ENCODE measurements at places on chromosomes 3 and 15.
A peak's percentile ranks its signal among the peaks of the same experiment; 100 is the strongest.

DNA sequence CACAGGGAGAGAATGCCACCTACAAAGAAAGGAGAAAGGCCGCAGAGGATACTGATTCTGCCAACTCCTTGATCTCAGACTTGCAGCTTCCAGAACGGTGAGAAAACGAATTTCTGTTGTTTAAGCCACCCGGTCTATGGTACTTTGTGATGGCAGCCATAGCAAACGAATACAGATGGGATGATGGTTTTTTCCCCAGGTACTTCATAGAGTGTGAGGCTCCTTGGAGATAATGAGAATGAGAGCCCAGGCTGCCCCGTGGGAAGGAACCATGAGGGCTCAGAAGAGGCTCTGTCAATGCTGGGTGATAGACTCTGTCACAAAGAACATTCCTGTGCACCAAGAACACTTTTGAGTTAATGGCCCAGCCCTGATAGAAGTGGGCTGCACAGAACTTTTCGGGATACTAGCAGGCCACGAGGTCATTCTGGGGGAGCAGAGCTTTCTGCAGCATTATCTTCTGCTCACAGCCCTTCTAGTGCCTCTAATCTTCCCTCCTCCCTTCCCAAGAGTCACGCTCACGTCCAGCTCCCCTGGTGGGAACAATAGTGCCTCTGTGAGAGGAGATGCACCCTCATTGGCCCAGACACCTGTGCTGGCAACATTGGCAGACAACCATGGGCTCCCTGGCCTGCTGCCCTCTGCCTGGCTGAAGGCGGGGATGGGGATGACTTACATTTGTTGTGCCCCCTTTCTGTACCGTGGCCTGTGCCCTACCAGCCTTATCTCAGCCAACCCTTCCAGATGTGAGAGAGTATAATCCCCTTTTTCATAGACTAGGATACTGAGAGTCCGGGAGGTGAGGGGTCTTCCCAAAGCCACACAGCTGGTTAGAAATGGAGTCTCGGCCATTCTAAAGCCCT lies 5.2 kb upstream of the RLBP1 start:
- no peak for DNase-seq

- no peak for DNase-seq
Observed at GRCh38 chr3:131549340-131549739, 46.6 kb upstream of the MRPL3 start.

DNA sequence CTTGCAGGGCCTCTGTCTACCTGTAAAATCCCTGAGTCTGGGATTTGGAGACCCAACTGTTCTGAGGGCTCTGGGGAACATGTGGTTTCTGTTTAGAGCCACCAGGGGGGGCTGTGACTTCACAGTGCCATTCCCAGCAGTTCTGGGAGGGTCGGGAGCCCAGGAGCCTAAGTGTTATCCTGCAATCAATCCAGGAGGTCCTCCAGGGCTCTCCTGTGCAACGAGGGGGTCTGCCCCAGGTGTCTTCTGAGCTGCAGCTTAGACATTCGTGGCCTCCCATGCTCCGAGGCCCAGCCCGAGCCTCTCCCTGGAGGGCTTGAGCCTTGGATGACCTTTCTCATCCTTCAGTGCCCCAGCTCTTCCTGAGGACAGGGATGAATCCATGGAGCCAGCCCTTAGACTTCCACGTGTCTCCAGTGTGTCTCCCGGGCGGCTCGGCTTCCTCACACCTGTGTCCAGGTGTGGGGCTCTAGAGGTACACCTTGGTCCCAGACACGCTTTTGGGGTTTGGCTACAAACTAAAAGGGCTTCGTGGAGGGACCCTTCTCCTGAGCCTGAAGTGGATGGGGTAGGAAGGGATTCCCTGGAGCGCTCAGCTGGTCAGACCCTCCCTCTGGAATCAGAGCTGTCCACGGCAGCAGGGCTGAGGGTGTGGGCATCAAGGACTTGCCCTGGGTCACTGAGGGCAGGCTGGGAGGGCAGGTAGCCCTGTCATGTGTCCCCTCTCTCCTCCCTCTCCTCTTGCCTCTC lies 20.3 kb upstream of the ABTB1 start:
- DNase-seq = peak; percentile 41

DNA sequence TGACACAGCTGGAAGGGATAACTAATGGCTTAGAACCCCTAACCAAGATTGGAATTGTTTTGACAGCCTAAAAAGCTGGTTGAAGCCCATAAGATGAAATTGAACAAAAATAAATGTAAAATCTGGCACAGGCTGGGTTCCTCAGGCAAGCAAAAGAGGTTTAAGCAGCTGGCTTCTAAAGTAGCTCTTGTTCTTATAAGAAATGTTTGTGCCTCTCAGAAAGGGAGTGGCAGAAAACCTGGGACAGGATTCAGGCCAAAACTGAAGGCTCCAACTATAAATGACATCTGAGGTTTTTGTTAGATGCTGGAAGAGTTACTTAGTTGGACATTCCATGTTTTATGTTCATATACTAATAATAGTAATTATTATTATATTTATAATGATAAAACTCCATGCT lies 378.3 kb downstream of the CNTN4 start:
- DNase-seq = no peak

- peak; percentile 43 for DNase-seq
Observed at GRCh38 chr3:67790043-67790442, 135.6 kb upstream of the SUCLG2 start.

DNA sequence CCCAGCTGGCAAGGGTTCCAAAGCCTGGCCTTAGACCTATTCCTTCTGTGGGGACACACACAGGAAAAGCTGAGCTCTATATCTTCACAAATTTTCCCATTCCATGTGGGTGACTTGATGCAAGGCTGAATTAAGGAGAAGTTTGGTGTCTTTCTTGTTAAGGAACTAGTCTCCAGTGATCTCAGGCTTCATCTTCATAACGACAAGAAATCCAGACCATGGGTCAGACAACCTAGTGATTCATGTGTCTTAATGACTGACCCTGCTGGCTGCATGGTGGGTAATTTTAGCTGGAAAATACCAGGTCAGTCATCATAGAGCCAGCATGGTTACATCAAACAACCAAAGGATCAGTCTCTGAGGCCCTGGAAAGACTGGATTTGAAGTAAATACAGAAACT lies 112.7 kb upstream of the SLC4A7 start:
- no peak for DNase-seq

DNA sequence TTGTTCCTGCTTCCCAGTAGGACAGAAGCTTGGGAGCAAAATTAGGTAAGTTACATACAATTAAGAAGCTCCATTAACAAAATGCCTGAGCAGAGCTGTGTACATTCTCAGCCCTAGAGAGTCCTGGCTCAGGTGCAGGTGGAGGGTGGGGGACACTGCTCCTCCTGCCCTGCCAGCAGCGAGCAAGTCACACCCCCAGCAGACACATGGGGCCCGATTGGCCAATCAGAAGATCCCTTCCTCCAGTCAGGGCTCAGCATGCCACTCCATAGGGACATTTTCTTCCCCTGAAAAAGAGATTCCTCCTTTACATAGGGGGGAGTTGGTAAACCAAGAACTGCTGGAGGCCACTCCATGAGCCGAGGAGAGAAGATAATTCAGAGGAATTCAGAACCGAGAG lies 62.1 kb downstream of the PLXNA1 start:
- no peak for DNase-seq

DNA sequence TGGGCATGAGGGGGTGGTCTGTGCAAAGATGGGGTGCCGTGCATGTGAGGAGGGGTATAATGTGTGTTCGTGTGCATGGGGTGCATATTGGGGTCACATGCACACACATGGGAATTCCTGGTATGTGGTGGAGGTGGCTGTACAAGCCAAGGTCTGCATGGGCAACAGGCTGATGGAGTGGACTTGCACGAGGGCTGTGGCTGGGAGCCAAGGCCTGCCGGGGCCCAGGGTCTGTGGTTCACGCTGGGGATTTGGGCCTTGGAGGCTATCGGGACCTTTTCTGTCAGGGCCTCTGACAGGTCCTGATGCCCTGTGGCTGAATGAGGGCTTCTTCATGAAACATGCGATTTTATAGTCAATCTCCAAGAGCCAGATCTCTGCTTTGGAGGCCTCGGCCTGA lies 9.8 kb upstream of the PLXND1 start:
- no peak for DNase-seq

GRCh38 chr15:51677021-51677420 lies 4.3 kb upstream of the SCG3 start:
- DNase-seq = no peak

- DNase-seq = no peak
Observed at GRCh38 chr3:124826703-124827102, 60.5 kb downstream of the ITGB5 start.

GRCh38 chr3:120399372-120399771 lies 50.2 kb upstream of the LRRC58 start:
- DNase-seq = no peak

Measured in CD4-positive, alpha-beta T cell treated with Interleukin-15 for 1 hour (primary cell).